ENCODE measurements at places on chromosomes 4 and X.
A peak's percentile ranks its signal among the peaks of the same experiment; 100 is the strongest.

DNA sequence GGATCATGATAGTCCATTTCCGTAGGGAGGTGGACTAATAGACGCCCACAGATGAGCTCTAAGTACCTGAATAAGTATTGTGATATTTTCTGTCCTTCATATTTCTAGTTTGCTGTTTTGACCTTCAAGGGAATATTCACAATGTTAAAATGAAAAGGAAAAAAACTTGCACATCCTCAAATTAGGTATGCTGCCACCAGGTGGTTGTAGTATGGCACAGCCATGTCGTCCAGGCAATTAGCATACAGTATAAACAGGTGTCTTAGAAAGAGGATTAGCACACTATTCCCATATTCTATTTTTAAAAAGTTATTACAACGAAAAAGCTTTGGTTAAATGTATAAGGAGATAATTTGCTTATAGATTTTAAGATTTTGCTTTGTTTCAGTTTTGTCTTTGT, 802.0 kb downstream of the RPA4 start:
- no peak for DNase-seq

DNA sequence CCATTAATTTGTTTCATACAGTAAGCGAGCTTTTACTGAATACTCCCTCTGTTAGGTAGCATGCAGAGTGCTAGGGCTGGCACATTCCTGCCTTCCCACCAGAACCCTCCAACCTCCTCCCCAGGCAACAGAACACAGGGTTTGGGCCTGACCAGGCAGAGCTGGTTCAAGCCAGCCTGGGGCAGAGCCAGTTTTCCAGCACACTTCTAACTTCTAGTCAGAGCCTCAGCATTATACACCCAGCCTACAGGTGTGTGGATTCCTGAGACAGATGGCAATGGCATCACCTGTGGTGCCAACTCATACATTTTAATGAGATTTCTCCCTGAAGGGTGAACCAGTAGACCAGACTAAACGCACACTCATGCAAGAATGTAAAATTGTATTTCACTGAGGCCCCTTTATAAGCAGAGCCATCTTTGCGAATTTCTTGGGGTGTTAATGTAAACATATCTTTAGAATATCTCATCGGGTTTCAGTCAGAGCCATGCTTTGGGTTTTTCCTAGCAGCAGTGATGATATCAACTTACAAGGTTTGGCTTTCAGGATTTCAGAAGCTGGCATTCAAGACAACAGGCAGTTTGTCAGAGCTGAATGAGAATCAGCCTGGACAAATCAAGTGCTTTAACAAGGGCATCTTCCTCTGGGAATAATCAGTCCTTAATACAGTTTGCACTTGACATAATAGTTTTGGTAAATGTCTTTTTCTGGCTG, 92.0 kb downstream of the GATB start:
- no peak for DNase-seq

GRCh38 chr4:22707390-22707789, 14.7 kb downstream of the GBA3 start:
- no peak for DNase-seq

GRCh38 chrX:131288738-131289511, at the start of gene IGSF1:
TSS of gene IGSF1 (minus strand) at chrX:131289306. CDS start at chrX:131286674, 2,632 bp downstream.
- no peak for DNase-seq

DNA sequence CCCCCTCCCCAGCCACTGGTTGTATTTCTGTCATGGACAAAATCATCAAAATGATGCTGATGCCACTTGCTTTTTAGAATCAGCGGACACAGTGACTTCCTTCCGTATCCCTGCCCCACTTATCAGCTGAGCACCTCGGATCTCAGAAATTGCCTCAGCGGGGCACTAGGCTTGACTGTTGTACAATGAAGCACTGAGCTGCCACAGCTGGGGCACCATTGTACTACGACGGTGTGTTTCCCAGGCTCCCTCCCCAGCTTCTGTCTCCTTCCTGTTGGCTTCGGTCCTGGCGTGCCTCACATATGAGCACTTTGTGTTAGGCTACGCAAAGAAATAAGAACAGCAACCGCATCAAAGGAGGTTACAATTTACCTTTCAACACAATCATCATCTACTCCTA, 82.4 kb downstream of the F11 start:
- DNase-seq: no peak

- no peak for DNase-seq
Observed at GRCh38 chr4:83010111-83010521, 507 bp downstream of the LIN54 start.

GRCh38 chr4:142355421-142355930, 490.6 kb downstream of the INPP4B start:
- DNase-seq: no peak

- no peak for DNase-seq
Observed at GRCh38 chr4:5959211-5959982, 58.8 kb downstream of the C4orf50 start.

DNA sequence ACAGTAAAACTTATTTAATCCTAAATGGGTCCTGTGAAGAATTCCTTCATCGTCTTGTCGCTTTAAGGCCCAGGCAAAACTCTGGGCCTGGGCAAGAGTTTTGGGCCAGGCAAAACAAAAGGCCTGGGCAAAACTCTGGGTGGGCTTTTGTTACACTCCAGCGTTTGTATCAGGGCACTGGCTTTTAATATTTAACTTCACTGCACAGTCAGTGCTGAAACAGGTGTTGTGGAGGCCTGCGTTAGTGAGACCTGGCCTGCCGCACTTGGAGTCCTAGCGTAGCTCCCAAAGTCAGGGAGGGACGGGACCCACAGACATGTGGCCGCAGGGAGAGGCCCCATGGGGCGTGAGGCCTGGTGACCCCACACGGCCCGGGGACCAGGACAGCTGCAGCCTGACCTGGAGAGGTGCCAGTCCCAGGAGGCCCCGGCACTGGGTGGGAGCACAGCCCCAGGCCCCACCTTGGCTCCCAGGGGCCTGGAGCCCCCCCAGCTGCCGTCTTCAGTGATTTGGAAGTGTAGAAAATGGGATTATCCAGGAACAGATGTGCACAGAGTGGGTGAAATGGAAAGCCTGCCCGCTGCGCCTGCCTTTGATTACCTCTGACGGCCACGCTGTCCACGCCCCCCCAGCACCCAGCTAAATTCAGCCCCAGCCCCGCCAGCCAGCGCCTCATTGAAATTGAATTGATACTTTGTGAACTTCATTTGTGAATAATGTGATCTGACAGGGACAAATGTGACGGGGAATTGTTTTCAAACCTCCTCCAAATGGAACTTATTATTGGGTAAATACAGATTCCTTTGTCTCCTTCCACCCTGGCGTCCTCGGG, 132.9 kb upstream of the NKX1-1 start:
- DNase-seq: peak; percentile 73

DNA sequence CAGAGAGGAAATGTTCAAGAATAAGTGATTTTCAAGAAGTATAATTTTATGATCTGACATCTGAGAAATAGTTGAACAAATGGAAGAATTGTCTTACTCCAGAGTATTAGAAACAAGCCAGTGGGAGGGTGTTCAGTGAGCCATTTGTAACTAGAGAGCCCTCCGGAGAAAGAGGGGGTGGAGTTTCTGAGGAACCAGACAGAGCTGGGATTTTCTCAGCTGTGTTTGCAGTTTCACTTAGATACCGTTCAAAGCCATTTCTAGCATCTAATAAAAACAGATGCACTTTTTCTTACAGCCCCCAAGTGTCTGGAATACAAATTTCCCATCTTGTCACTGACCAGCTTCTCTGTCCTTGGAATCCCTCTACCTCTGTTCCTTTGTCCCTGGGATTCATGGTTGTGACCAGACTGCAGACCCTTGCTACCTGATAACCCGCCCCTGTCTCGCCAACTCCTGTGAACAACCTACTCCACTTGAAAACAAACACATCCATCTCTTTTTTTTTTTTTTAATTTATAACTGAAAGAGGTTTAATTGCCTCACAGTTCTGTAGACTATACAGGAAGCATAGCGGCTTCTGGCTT, 132.8 kb upstream of the KLF3 start:
- DNase-seq: no peak

GRCh38 chrX:119105826-119106225, 21.8 kb downstream of the KIAA1210 start:
- DNase-seq: no peak

DNA sequence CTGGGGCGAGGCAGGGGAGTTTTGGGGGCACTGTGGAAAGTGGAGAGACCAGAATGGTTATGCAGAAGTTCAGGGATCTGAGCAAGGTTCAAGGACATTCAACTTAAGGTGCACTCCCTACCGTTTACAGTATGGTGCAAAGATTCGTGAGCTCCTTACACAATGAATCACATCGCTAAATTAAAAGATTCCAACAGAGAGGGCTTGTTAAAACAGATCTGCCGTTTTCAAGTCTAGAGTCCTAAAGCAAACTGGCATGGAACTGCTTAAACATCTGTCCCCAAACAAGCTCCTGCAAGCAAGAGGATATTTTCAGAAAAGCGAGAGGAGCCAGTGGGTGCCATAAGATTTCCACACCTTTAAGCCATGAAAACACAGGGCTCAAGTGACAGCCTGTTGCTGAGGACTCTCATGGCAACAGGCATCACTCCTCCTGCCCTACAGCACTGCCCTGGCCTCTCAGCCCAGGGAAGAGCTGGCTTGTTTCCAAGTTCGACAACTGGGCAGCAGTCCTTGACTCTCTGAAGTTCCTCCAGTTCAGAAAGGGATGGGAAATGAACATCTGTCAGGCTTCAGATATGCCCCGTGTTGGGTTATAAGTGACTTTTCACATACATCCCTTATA, 10.0 kb downstream of the FAM184B start:
- DNase-seq: no peak

DNA sequence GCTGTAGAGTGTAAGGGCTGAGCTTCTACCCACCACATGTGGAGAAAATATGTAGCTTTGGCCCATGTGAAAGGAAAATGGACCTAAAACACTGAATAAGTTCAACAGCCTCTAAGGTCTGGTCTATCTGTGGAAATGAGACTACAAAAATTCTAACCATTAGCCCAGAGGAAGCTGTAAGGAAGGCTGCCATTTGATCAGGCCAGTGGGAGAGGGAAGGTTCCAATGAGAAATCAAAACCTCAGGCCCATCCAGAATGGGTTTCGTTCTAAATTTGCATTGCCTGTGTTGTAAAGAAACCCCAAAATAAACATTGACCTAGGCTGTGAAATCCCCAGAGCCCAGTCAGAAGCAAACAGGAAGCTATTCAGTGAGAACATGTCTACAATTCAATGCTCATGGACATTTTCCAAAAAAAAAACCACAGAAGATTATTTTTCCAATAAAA, 320.4 kb upstream of the SLC7A11 start:
- no peak for DNase-seq

- no peak for DNase-seq
Observed at GRCh38 chrX:9132036-9132638, 98.2 kb upstream of the FAM9B start.

GRCh38 chrX:17584248-17584681, 153.0 kb upstream of the SCML1 start:
- DNase-seq: no peak

- DNase-seq: no peak
Observed at GRCh38 chr4:99891351-99891750, 2.9 kb downstream of the LAMTOR3 start.

DNA sequence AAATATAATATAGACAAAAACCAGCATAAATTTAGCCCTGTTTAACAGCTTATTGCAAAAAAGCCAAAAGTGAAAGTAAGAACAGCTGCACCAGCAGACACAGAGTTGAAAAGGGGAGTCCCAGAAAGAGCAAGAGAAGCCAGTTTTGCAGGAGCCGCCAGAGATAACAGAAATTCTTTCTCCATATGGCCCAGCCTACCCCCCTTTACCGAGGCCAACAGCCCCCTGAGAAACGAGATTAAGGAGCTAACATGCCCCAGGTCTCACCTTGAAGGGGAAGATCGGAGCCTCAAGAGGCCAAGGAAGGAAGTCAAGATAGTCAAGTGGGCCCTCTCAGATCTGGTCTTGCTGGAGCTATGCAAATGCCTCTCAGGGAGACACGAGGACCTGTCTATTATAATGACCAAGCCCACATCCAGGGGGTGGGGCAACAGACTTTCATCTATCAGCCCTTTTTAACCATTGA, 4.8 kb downstream of the ACOX3 start:
- DNase-seq: no peak

DNA sequence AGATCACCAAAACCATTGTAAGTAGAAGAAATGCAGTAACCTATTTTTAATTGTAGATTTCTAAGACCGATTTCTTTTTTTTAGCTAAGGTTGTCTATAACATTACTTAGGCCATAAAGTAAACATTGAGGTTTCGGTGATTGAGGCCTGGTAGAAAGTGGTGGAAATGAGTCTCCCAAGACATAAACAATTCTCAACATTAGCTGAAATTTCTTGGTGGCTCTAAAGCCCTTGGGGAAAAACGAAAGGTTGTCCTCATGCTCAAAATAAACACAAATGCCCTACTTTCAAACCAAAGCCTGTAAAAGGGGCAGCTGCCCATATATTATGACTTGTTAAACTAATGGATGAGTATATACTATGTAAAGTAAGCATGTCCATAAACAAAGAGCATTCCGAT, 98.8 kb downstream of the SCFD2 start:
- DNase-seq: no peak

DNA sequence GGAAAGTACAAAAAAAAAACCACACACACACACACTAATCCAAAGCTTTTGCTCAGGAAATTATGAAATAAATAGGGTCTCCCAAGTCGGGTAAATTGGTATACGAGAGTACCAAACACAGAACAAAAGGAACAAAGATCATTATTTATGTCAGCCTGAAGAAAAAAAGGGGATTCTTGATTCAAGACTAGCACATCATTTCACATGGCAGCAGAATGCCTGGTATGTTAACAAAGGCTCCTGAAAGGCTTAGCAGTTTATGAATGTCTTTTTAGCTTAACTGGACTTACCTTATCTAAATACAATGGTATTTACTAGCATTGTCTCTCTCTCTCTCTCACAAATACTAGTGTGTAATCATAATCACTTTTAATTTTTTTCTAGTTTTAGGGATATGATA, 11.3 kb downstream of the RAP2C start:
- DNase-seq: no peak

- no peak for DNase-seq
Observed at GRCh38 chr4:143338313-143338712, 1.6 kb downstream of the GAB1 start.

GRCh38 chrX:13140007-13140406, 95.6 kb upstream of the FAM9C start:
- DNase-seq: peak; percentile 85

GRCh38 chrX:10296576-10296975, 139.8 kb downstream of the CLCN4 start:
- no peak for DNase-seq

GRCh38 chrX:140701480-140701879, 8.1 kb upstream of the LINC00632 start:
- DNase-seq: no peak

GRCh38 chr4:32462944-32463343, 1742.8 kb downstream of the PCDH7 start:
- DNase-seq: no peak

- no peak for DNase-seq
Observed at GRCh38 chr4:27742816-27743215, 882.2 kb downstream of the STIM2 start.

- peak; percentile 68 for DNase-seq
Observed at GRCh38 chr4:766559-767283, 59.2 kb downstream of the CPLX1 start.

DNA sequence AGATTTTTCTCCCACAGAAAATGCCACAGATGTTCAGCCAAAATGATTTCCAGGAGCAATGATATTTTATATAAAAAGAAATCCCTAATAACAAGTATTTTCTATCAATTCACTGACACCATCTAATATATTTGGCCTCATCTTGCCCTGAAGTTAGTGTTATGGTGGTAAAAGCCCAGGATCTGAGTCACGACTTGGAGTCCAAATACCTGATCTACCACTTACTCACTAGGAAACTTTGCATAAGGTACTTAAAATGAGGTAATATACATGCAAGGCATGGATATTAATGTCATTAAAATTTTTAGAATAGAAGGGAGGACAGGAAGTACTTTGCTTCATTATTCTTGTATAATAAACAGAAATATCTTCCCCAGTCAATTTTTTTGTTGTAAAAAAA, 16.3 kb downstream of the PPP3CA start:
- no peak for DNase-seq
